ENCODE measurements at places on chromosomes 11 and 22.
A peak's percentile ranks its signal among the peaks of the same experiment; 100 is the strongest.

DNA sequence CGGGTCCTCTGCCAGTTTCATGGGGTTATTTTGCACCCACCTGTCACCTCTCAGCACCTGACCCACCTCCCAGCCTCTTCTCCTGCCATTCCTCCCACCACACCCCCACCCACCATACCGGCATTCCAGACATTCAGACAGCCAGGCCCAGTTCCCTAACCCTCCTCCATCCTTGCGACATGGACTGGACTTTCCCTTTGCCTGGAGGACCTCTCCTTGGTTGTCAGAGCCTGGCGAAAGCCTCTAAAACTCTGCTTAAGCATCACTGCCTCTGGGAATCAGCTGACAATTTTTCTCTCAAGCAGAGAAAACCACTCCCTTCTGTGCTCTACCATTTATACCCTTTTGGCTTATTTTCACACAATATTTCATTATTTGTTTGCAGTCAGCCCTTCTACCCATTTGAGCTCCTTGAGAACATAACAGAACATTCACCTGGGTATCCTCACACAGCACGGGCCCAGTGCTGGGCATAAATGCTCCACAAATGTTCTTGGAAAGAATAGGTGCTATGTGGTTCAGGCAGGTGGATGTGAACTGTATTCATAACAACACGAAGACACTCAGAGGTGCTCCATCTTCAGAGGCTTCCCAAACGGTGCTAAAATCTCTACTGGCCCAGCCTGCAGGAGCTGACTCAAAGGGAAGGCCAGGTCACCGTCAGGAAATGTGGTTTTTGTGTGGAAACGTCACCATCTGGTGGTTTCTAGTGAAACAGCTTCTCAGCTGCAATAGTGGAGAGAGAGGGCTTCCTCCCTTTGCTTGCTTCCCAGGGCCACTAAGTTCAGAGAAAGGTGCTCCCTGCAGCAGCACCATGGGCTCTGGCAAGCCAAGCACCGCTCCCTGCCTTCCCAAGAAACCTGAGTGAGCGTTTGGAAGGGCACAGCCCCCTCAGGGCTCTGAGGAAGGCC lies 10.4 kb downstream of the SPATA19 start:
- DNase-seq, result peak; percentile 39

DNA sequence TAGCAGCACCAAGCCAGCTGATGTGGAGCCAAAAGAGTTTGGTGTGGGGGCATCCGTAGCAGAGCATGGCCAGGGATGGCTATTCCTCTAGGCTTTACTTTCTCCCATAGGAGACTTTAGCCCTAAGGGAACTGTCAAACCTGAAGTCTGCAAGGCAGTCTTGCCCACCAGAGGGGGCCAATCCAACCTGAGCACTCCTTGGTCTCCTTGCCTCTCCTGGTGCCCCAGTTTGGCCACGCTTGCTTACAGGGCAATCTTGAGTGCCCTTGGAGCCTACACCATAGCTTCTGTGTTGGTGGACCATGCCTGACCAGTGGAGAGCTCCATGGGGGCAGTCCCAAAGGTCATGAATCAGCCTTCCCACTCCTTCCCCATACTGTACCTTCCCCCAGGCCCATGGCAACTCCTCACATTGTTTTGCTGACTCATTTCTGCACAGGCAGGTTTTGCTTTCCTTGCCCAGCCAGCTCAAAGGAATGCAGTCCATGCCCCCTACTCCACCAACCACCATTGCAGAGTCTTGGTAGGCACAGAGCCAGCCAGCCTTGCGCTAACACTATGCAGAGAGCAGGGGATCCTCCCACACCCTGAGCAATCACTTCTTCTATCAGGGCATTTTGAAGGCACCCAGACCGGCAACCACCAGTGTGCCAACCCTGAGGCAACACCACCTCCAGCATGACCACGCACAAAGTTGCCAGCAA lies 1421.2 kb upstream of the RAG2 start:
- DNase-seq, result no peak

- DNase-seq, result no peak
Observed at GRCh38 chr11:108324587-108324986, 101.7 kb downstream of the ATM start.

DNA sequence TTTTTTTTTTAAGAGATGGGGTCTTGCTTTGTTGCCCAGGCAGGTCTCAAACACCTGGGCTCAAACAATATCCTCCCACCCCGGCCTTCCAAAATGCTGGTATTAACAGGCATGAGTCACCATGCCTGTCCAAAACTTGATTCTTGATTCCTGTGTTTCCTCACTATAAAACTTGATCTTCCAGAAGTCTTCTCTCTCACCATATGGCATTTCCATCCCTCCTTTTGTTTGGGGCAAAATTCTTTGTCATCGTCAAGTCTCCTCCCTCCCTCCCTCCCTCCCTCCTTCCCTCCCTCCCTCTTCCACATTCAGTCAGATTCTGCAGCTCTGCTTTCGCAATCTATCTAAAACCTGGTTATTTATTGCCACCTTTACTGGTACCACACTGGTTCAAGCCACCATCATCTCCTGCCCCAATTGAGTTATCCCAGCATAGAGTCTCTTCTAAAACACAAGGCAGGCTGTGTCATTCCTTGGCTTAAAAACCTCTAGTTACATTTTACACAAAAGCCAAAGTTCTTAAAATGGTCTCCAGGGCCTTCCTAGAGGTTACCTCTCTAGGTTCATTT lies 65.0 kb upstream of the HORMAD2 start:
- no peak for DNase-seq

DNA sequence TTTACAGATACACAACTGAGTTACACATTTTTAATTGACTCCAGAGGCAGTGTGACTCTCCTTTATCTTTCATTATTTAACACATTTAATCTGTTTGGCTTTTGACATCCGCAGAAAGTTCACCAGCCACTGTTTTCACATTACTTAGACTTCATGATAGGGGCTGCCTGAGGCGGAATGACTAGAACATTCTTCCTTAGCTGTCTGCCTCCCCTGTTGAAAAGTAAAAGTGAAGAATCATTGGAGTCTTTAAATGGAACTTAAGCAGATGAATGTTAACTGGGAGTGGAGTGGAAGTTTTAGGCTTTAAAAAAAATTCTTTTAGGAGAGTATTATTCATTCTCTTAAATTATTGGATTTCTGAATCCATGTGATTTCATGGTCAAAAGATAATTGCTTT lies 229.2 kb upstream of the MTNR1B start:
- DNase-seq, result no peak

DNA sequence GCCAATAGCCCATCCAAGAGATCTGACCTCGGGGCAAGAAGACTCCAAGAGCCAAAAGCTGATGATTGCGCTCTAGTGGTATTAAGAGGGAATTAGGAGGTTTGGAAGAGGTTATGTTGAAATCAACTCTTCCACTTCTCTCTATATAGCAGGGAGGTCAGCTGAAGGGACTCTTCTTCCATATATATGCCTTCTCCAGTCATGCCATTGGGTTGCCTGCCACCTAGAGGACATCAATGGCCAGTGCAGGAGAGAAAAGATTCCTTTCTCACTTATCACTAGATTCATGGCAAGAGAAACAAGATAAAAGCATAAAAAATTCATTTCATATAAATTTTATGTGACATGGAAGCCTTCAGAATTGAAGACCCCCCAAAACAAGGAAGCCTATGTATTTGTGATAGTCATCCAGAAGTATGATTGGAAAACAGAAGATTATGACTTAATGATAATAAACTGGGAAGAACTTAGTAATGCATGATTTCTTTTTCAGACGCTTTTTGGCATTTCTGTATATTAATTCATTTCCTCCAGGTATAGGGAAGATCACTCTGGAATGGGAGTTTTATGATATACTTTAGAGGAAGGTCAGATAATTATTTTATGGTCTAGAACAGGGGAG lies 435.1 kb upstream of the DDI1 start:
- DNase-seq, result peak; percentile 7

DNA sequence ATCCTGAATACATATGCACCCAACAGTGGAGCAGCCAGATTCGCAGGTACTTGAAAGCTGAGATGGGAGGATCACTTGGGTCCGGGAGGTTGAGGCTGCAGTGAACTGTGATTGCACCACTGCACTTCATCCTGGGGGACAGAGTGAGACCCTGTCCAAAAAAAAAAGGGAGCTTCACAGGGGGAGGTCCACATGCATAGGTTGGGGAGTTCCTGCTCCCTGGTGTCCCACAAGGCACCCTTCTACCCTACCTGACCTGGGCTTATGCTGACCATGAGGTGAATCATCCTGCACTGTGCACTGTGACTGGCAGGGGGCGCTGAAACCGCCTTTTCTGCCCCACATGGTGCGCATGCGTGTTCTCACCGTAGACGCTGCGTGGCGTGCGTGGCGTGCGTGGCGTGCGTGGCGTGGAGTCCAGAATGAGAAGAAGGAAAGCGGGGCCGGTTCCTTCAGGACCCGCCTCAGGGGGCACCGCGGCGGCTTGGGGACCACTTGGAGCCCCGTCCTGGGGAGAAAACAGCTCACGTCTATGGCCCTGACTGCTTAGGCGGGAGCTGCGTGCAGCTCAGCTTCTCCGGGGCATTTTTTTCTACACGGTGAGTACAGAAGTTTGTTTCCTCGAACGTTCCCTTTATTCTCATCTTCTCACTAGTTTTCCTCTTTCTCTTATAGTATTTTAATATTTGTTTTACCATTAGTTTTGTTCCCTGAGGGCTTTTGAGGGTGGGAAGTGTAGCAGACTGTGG lies 116.6 kb upstream of the GRK3 start:
- DNase-seq, result peak; percentile 86

DNA sequence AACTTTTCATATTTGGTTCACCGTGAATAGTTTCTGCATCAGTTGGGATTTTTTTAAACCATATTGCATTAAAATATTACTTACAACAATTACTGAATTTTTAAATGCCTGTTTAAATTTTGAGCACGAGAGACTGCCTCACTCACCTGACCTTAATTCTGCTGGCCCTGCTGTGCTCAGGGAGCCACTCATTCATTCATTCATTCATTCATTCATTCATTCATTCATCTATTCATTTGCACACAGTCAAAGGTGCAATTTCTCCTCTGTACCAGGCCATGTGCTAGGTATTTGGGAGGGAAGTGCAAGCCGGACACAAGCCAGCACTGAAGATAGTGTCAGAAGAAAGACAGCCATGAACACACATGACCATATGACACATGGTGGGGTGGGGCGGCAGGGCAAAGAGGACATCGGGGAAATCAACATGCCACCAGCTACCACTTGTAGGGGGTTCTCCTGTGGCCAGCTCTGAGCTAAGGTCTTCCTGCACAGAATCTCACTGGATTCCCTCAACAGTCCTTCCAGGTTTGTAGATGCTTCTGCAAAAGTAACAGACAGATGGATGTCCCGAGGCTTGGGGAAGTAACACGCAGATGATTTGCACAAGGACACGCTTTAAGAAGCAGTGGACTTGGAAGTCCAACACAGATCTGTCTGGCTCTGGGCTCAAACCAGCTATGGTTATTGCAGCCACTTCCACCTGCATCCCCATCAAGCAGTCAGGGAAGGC lies 568 bp upstream of the CSF2RB start:
- DNase-seq, result no peak

DNA sequence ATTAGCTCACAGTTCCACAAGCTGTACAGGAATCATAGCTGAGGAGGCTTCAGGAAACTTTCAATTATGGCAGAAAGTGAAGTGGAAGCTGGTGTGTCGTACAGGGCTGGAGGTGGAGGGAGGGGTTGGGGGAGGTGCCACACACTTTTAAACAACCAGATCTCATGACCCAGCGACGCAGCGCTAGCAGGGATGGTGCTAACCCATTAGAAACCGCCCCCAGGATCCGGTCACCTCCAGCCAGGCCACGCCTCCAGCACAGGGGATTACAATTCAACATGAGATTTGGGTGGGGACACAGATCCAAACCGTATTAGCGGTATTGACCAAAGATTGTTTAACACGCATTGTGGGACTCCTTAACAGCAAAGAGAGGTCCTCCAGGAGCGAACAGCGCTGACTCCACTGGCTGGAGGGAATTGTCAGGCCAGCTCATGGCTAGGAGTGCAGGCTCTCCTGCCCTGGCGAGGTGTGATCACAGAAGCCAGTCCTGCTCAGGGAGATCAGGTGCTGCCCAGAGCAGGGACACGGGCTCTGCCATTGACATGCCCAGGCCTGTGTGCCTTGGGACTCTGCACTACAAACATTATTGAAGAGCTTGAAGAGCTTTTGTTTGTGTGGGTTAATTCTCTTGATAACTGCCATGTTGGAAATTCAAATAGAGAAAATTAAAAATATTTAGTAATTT lies 215.3 kb downstream of the TBC1D22A start:
- no peak for DNase-seq

DNA sequence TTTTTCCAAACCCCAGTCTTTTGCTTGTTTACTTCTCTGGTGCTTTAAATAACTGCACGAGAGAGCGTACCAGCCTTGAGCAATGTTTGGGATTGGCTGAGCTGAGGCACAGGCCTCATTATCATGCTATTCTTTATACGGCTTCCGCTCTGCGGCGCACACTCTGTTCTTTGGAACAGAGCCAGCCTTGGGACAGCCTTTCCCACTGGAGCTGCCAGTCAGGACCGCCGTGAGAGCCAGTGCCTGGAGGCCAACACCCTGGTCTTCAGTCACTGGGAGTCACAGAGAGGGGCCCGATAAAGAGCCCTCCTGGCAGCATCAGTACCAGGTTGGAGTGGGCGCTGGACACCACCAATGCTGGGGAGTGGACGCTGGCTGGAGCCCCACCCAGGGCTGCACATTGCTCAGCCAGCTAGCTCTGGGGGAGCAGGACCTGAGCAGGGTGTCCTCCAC lies 125.6 kb downstream of the BCR start:
- peak; percentile 66 for DNase-seq

GRCh38 chr11:65859812-65860277 lies 388 bp upstream of the MUS81 start:
- DNase-seq, result no peak

GRCh38 chr11:34356576-34356912 lies 1.3 kb downstream of the ABTB2 start:
- DNase-seq, result no peak

GRCh38 chr11:45347348-45348082 lies 61.4 kb upstream of the SYT13 start:
- DNase-seq, result no peak

DNA sequence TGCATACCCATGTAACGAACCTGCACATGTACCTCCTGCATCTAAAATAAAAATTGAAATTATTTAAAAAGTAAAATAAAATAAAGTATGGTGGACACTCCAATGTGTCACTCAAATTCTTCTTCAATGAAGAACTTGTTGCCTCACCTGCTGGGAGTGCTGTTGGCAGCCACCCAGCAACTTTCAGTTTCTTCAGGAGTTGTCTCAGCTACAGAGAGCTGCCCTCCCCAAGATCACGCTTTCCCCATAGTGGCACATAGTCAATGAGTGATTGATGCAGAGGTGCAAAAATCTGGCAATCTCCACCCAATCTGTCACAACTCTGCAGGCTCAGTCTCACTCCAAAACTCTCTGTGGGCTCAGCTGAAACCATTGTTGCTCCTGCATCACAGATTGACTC lies 92.3 kb upstream of the C11orf87 start:
- no peak for DNase-seq

- no peak for DNase-seq
Observed at GRCh38 chr11:30487200-30487898, 98.8 kb downstream of the MPPED2 start.

GRCh38 chr11:126991596-126991995 lies 9.0 kb downstream of the KIRREL3 start:
- no peak for DNase-seq

DNA sequence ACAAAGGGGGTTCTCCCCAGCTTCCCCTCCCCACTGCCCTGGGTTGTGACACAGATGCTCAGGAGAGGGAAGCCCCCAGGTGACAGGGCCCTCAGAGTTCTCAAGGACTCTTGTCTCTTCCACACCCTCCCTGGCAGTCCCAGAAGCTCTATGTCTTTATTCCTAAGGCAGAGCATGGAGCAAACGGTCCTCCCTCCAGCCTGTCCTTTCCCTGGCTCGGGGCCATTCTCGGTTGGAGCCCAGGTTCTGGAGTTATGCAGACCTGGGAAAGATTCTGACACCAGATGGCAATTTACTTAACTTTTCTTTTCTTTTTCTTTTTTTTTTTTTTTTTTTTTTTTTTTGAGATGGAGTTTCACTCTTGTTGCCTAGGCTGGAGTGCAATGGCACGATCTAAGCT lies 186.6 kb downstream of the CEP164 start:
- no peak for DNase-seq
